Putamen (tissue), 1 donor: ENCODE measurements at places on chromosomes 13 and 19.

- no peak for DNase-seq
These were observed 333.5 kb downstream of the TSHZ3 start for GRCh38 chr19:31015778-31016177.

DNA sequence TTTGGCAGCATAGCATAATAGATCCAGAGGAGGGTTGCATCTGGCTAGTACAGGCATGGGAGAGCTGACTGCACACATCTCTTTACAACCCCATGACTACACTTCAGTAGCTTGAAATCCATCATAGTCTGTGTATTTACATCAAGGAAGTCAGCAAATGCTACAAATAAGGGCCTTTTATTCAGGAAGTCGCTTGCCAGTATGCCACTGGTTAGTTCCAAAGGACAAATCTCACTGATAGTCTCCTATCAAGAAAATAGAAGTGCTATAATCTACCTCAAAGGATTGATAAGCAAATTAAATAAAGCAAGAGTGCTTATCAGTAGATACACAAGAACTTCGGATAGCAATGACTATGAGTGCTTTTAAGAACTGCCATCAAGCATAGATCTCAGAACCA is 112.7 kb downstream of the KLF12 start:
- DNase-seq: no peak

DNA sequence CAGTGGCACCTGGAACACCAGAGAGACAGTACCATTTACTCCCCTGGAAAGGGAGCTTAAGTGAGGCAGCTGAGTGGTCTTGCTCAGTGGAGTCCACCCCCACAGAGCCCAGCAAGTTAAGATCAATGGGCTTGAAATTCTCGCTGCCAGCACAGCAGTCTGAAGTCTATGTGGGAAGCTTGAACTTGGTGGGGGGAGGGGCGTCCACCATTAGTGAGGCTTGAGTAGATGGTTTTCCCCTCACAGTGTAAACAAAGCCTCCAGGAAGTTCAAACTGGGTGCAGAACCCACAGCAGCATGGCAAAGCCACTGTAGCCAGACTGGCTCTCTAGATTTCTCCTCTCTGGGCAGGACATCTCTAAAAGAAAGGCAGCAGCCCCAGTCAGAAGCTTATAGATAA is 30.3 kb upstream of the CEACAM4 start:
- no peak for DNase-seq

- DNase-seq: no peak
These were observed 4.2 kb upstream of the ZIC2 start for GRCh38 chr13:99977334-99977911.

- no peak for DNase-seq
These were observed 13.2 kb downstream of the NUCB1 start for GRCh38 chr19:48913114-48913889.

- DNase-seq: no peak
These were observed 17.7 kb upstream of the KLF5 start for GRCh38 chr13:73040968-73041596.

- no peak for DNase-seq
These were observed 532.9 kb downstream of the SLITRK6 start for GRCh38 chr13:85266331-85266730.

DNA sequence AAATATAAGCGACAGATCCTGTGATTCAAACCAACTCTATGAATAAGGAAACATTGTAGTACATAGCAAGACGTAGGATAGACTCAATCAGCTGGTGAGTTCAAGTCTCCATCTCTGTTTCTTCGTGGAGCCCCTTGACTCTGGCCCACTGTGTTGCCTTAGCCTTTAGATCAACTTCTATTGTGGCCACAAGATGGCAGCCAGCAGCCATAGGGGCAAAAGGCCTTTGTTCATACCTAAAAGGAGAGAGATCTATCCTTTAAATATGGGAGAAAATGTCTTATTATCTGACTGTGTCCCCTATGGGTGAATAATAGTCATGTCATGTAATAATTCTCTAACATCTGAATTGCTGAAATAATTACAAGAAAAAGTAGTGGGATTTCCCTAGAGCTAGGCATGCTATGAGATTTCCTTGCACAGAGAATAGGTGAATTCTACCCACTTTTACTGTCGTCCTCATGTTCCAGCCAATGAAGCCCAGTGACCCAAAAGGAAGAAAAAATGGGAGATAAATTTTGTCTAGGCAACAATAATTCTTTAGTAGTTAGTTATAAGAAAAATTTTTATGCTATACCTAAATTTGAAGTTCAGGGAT is 129.4 kb downstream of the PCDH20 start:
- DNase-seq: no peak

- no peak for DNase-seq
These were observed 241.3 kb downstream of the SLITRK6 start for GRCh38 chr13:85557691-85558467.

- no peak for DNase-seq
These were observed 739 bp upstream of the ILF3 start for GRCh38 chr19:10653482-10653731.

- DNase-seq: no peak
These were observed 5.3 kb downstream of the USP12 start for GRCh38 chr13:27166313-27166712.

- no peak for DNase-seq
These were observed 6.5 kb downstream of the ATP8B3 start for GRCh38 chr19:1805401-1806183.

DNA sequence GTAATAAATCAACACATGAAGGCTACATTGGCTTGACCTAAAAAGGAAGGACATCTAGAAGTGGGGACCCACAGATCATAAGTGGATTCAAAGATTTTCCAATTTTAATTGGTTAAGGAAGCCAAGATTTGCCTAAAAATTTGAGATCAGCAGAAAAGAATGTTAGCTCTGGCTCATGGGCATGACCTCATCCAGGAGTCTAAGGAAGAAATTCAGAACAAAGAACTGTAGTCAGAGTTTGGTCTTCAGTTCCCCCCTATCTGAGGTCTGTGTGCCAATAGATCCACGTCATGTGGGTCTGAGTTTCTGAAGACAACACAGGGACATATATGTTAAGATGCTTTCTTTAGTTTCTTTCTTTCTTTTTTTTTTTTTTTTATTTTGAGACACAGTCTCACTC is 648.8 kb upstream of the SPRY2 start:
- no peak for DNase-seq

DNA sequence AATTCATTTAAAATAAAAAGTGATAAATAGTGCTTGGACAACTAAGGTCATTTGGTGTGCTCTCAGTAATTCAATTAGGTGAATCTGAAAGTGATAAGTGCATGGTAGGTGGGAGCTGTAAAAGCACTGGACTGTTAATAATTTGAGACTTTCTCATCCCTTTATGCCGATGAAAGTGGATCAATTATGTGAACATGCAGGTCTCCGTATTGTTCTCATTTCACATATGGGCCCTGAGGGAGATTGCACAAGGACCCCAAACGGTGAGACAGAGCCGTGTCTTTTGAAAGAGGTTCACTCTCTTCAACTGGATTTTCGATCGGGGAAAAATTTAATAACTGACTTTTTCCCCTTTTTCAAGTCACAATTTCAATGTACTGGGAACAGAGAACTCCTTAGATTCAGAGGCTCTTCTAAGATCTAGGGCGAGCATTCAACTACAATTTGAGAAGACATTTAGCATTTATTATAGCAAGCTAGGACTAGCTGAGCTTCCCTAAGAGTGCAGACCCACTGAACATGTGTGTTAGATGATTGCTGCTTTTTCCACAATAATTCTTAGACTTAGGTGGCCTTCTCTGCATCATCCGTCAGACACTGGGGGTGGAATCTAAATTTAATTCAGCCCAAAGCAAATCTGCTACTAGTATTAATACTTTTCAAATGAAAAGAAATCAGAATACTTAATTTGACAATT is 347.6 kb downstream of the OXGR1 start:
- DNase-seq: no peak

DNA sequence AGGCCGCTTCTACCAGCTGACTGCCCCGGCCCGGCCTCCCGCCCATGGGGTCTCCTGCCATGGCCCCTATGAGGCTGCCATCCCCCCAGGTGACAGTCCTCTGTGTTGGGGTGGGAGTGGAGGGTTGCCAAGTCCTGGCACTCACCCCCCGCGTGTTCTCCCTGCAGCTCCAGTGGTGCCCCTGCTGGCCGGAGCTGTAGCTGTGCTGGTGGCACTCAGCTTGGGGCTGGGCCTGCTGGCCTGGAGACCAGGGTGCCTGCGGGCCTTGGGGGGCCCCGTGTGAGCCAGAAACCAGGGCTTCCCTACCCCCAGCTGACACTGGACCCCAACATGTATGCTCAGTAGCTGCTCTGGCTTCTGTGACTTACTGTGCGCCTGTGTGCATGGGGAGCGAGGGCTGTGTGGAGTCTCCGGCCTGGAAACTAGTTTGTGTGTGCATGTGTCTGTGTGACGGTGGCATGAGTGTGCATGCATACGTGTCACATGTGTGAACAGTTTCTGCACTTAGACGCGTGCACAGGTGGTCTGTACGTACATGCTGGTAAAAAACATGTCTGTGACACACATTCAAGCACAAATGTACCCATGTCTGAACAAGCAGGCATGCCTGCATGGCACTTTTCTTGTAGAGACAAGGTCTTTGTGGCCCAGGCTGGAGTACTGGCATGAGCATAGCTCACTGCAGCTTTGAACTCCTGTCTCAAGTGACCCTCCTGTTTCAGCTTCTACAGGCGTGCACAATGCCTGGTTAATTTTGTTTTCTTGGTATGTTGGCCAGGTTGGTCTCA is 4.9 kb downstream of the ACP4 start:
- DNase-seq: no peak

GRCh38 chr19:17873786-17874757 is 2.3 kb downstream of the SLC5A5 start:
- no peak for DNase-seq

GRCh38 chr13:68996668-68997025 is 1111.0 kb upstream of the ATXN8OS start:
- DNase-seq: no peak

- no peak for DNase-seq
These were observed 16.1 kb downstream of the ZFR2 start for GRCh38 chr19:3852614-3853254.

DNA sequence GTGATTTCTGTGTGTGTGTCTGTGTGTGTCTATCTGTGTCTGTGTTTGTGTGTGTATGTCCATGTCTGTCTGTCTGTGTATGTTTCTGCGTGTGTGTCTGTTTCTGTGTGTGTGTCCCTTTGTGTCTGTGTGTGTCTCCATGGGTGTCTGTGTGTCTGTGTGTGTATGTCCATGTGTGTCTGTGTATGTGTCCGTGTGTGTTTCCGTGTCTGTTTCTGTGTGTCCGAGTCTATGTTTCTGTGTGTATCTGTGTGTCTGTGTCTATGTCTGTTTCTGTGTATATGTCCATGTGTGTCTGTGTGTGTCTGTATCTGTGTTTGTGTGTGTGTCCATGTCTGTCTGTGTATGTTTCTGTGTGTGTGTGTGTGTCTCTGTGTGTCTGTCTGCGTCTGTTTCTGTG is 276.3 kb upstream of the SOX1 start:
- no peak for DNase-seq

GRCh38 chr19:29516358-29516725 is 9.5 kb upstream of the VSTM2B start:
- DNase-seq: no peak

- DNase-seq: no peak
These were observed 39.7 kb downstream of the KLF2 start for GRCh38 chr19:16364231-16364865.

DNA sequence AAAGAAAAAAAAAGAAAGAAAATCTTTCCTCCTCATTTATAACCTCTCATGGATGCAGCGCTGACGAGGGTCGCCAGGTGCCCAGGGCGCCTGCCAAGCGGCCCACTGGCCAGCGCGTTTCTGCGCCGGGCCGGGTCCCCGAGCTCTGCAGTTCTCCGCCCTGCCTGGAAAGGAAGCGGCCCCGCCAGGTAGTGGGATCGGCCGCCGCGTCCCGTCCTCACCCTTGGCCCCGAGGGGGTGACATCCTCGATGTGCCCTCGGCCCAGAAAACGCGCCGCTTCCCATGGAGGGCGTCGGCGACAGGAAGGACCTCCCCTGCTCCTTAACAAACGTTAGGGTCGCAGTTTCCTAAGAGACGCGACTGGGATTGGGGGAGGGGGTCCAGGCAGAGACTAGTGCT is 56.9 kb downstream of the ZNF726 start:
- no peak for DNase-seq

- DNase-seq: no peak
These were observed 2857.0 kb upstream of the PCDH20 start for GRCh38 chr13:64272681-64273080.

- no peak for DNase-seq
These were observed 11.4 kb downstream of the CARD8 start for GRCh38 chr19:48244281-48244680.

GRCh38 chr13:51612867-51613266 is 28.6 kb downstream of the WDFY2 start:
- no peak for DNase-seq

DNA sequence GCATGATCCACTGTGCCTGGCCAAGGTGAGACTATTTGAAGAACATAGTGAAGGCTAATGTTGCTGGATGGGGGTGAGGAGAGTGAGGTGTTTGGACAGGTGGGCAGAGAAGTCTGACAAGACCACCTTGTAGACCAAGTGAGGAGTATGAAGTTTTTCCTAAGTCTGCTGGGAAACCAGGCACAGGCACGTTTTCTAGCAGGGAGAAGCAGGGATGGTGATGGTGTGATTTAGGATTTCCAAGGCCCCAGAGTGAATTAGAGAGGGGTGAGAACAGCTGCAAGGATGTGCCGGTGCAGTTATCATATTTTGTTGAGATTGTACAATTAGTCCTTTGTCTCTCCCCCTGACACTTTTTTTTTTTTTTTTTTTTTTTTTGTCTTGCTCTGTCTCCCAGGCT is 5.6 kb upstream of the PKN1 start:
- no peak for DNase-seq

GRCh38 chr19:49057636-49058234 is at the start of gene CGB7:
Gene CGB7 (minus strand): TSS chr19:49057749. CDS start chr19:49055375, 2,374 bp downstream.
- DNase-seq: no peak

DNA sequence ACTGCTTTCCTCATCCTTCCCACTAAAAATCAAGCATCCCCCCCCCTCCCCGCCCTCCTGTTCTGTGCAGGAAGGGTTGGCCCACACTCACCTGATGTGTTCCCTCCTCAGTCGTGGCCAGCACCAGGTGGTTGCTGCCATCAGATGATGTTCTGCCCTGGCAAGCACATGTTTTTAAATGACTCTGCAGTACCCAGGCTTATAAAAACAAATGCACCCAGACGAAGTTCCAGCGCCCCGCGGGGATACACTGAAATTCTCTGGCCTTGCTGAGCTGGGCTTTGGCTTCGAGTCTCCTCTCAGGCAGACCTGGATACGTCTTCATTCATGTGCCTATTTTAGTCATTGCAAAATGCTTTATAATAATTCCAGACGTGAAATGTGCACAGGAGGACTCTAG is 316.3 kb downstream of the DLEU7 start:
- DNase-seq: no peak

- DNase-seq: no peak
These were observed 48.6 kb upstream of the UBE2L5 start for GRCh38 chr13:30373727-30374126.

GRCh38 chr19:16117594-16118033 is 5.9 kb downstream of the RAB8A start:
- no peak for DNase-seq
